Nucleus accumbens (tissue), 56 donors: ENCODE measurements at places on chromosomes 5 and 9.
A peak's percentile ranks its signal among the peaks of the same experiment; 100 is the strongest.

DNA sequence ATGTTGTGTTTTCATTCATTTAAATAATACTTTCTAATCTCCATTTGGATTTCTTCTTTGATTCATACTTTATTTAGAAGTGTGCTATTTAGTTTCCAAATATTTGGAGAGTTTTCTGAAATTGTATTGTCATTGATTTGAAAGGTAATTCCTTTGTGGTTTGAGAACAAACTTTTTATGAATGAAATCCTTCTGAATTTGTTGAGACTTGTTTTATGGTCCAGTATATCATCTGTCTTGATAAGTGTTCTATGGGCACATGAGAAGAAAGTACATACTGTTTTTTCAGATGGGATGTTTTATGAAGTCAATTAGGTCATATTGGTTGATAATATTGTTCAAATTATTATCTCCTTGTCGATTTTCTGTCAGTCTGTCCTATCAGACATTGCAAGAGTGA, 953.8 kb downstream of the NR2F1-AS1 start:
- DNase-seq: no peak

- DNase-seq: peak; percentile 28
These were observed 53.6 kb downstream of the SEMA4D start for GRCh38 chr9:89444274-89444673.

DNA sequence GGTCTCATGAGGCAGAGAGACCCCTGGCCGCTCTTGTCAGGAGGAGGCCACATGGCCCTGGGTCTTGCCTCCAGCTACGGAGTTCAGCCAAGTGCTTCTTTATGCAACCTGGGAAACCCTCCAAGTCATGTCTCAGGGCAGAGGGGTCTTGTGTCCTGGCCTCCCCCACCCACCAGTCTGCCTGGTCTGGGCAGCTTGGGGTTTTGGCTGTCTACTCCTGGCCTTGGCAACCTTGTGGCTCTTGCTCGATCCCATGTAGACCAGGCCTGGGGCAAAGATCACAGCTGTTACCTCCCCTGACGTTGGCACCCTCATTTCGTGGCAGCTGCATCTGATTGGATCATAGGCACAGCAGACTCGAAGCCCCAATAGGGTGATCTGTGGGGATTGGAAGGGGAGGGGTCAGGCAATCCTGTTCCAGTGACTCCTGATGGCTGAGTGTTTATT, 28.4 kb downstream of the JADE2 start:
- no peak for DNase-seq

- DNase-seq: no peak
These were observed 50.2 kb downstream of the IPPK start for GRCh38 chr9:92619601-92620300.
